Hematopoietic multipotent progenitor cell treated with erythropoietin and hydrocortisone succinate and interleukin-3 and kit ligand, for 6 days (in vitro differentiated cells): ENCODE measurements at places on chromosomes 1 and 21.

DNA sequence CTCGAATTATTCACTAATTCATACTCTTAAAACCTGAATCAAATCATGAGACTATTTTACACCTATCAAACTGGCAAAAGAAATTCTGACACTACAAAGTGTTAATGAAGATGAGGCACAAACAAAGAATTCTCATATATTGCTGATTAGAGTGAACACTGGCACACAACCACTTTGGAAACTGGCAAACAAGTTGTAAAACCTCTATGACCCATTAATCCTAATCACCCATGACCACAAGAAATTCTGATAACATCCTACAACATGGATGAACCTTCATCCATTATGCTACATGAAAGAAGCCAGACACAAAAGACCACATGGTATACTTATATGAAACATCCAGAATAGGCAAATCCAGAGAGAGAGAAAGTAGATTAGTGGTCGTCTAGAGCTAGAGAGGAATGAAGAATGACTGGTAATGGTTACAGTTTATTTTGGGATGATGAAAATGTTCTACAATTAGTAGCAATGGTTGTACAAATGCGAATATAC, 8.5 kb downstream of the GPBP1L1 start:
- no peak for DNase-seq

GRCh38 chr21:34892209-34892608, 156.9 kb downstream of the RUNX1 start:
- DNase-seq: peak; percentile 56

DNA sequence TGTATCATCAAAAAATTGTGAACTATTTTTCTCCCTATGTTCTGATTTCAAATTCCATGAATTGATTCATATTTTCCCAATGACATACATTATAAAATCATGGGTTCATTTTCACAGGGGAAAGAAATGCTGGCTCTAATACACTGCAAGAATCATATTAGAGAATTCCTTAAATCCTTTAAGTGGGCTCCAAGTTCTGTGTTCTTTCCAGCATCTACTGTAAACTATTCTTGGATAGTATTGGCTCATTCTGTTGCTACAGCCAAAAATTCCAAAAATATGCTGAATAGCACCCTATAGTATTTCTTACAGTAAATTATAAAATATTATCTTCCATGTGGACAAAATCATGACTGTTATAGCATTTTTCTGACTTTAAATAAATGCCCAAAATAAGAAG, 19.0 kb upstream of the C1orf105 start:
- DNase-seq: no peak

- no peak for DNase-seq
These were observed 15.1 kb upstream of the CDC42BPA start for GRCh38 chr1:227333423-227333822.
